Neuronal stem cell (in vitro differentiated cells): ENCODE measurements at places on chromosomes 3 and 15.
A peak's percentile ranks its signal among the peaks of the same experiment; 100 is the strongest.

- DNase-seq = no peak
Measured at GRCh38 chr3:42345811-42346210, 64.6 kb downstream of the LYZL4 start.

DNA sequence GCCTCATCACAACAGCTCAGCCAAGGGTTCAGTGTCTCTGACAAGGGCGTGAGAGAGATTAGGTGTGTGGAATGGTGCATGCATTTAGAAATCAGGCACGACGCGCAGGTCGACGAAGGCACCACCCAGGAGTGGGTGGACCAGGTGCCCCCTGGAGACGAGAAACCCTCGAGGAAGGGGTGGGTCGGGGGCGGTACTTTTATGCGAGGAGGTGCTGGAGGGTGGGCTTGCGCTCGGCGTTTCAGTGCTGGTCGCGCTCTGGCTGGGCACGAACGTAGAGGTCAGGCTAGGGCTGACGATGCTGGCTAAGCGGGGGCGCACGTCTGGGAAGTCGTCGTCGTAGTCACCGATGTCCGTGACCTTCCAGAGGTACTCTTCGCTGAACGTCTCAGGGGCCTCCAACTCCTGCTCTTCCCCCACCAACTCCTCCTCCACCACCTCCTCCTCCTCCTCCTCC lies 393 bp downstream of the ERICH6 start:
- DNase-seq = peak; percentile 18

- DNase-seq = no peak
Measured at GRCh38 chr3:189267981-189268613, 96.3 kb downstream of the TPRG1 start.

DNA sequence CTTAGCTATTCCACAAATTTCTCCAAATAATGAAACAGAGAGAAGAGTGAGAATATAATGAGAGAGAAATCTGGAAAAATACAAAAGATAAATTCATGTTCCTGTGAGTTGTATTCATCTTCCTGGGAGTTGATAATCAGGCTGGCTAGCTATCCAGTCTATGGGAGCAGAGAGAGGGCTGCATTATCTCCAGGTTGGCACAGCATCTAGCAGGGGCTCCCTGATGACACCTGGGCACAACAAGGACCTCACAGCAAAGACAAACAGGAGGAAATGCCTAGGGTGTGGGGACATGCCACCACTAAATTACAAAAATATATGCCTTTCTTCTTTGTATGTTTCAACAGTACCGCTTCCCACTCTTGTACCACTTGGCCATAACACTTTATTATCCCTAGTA lies 1.9 kb downstream of the EHD4 start:
- DNase-seq = no peak

- no peak for DNase-seq
Measured at GRCh38 chr3:73521734-73522336, 102.9 kb downstream of the PDZRN3 start.

- DNase-seq = no peak
Measured at GRCh38 chr15:87365186-87365585, 891.4 kb downstream of the NTRK3 start.

DNA sequence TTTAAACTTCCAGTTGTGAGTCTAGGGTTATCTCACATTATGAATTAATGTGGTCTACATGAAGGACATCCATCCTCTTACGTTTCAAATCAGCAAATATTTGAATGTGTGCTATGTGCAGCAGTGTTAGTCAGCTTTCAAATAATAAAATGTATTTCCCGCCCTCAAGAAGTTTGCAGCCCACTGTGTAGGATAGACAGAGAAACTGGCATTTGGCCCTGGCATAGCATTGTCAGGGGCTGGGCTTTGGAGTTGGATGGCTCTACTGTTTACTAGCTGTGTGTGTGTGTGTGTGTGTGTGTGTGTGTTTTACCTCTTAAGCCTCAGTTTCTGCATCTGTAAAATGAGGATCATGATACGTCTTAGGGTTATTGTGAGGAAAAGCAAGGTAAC lies 400.5 kb upstream of the C2CD4B start:
- no peak for DNase-seq

DNA sequence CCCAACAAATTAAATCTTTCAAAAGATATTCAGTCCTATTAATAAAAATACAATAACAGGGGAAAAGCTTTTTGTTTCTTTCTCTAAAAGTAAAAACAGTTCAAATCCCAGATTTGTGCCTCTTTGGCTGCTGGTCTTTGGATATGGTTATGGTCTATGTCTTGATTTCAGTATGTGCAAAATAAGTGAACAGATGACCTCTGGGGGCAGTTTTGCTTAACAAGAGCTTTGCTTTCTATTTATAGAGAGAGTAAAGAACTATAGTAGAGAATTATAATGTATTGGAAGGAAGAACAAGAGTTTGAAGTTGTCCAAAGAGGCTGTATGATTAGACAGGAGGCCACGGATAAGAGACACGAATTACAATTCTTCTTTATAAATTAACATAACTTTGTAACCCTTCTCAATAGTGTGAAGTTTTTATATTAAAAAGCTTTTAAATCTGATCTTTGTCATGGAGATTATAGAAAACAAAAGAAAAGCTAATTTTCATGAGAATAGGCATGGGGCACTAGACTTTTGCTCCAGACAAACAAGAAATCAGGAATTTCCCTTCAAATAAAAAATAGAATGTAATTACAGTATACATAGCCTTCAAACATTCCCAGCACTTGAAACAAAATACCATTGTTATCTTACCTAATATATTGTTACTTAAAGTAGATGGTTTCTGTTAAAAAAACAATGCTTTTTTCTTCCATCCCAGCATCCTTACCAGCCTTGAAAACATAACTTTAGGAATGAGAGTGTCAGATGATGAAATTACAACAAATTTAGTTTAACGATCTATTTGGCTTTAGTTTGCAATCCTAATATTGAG lies 432.7 kb upstream of the ARHGEF26 start:
- DNase-seq = no peak

- no peak for DNase-seq
Measured at GRCh38 chr3:138401834-138402233, 32.6 kb upstream of the ESYT3 start.

DNA sequence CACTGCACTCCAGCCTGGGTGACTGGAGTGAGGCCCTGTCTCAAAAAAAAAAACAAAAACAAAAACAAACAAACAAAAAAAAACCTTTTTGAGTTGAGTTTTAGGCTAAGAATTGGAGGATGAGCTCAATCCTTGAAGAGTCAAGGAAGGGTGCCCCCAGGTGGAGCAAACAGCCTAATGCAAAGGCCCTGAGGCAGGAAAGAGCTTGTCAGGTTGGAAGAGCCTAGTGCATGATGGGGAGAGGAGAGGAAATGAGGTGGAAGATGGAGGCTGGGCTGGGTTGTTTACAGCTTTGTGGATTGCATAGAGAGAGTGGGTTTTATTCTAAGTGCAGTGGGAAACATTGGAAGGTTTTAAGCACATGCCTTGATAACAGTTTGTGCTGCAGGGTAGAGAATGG lies 2.1 kb upstream of the SNX22 start:
- no peak for DNase-seq

DNA sequence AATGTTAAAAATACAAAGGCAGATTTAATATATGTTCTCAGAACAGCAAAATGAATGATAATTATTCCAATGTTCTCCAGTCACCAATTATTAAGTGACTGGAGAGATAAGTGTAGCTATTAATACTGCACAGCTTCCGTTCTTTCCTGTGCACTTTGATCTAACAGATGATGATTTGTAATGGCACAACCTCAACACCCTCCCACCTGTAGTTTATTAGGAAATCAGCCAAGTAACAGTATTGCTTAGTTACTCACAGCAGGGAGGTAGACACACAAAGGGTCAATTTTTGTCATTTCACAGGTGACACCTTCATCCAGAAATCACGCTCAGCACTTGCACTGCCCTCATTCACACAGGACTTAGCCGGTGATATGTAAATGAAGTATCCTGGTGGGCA lies 688.1 kb downstream of the EPHA3 start:
- no peak for DNase-seq

DNA sequence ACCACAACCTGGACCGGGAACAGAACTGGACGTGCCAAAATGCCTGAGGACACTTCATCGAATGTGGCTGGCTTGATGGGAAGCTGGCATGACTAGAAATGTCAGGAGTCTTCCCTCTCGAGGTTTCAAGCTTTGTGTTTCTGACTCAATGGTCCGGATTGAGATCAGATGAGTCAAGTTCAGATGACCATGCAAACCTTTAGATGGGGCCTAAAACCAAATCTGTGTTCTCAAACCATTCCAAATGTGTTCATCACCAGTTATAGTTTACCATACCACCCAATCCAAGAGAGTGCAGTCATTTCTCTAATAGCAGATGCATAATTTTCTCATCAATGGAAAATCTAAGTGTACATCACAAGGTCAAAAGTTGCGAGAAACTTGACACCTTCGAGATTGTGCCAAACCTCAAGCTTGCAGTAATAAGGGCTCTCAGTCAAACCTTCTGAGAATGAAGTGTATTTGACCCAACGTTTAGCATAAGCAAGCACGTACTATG lies 369.1 kb downstream of the RORA start:
- no peak for DNase-seq

DNA sequence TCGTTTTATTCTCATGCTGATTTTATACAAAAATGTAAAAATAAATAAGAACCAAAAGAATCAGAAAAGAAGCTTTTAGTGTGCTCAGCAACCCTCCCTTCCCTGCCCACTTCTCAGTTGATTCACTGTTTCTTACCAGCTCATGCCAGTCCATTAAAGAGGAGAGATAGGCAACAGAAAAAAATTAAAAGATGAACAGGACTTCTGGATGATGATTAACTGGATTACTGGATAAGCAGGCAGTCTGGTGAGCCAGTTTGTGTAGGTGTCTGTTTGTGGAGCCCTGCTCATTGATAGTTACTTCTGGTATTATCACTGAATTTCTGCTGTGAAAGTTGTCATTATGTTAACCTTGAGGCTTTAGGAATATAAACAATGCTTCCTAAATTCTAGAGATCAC lies 15.1 kb upstream of the GPR171 start:
- no peak for DNase-seq

DNA sequence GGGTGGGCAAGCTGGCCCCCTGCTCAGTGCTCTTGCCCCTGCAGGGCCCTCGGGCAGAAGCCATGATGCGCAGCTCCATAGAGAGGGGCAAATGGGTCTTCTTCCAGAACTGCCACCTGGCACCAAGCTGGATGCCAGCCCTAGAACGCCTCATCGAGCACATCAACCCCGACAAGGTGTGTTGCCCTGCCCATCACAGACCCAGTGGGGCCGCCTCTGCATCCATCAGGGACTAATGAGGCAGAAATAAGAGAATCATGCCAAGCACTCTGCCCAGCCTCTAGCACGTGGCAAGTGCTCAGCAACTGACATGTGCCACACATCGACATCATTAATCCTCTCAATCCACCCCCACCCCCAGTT lies 49.4 kb downstream of the SEMA3G start:
- no peak for DNase-seq

DNA sequence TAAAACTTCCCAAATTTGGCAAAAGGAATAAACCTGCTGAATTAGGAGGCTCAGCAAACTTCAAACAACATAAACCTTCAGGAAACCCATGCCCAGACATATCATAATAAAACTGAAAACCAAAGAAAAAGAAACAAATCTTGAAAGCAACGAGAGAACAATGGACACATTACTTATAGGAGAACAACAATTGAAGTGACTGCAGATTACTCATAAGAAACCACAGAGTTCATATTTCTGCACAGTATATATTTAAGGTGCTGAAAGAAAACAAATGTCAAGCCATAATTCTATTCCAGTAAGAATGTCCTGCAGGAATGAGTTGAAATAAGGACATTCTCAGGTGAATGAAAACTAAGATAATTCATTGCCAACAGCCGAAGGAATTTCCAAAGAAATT lies 80.8 kb upstream of the PROK2 start:
- no peak for DNase-seq

DNA sequence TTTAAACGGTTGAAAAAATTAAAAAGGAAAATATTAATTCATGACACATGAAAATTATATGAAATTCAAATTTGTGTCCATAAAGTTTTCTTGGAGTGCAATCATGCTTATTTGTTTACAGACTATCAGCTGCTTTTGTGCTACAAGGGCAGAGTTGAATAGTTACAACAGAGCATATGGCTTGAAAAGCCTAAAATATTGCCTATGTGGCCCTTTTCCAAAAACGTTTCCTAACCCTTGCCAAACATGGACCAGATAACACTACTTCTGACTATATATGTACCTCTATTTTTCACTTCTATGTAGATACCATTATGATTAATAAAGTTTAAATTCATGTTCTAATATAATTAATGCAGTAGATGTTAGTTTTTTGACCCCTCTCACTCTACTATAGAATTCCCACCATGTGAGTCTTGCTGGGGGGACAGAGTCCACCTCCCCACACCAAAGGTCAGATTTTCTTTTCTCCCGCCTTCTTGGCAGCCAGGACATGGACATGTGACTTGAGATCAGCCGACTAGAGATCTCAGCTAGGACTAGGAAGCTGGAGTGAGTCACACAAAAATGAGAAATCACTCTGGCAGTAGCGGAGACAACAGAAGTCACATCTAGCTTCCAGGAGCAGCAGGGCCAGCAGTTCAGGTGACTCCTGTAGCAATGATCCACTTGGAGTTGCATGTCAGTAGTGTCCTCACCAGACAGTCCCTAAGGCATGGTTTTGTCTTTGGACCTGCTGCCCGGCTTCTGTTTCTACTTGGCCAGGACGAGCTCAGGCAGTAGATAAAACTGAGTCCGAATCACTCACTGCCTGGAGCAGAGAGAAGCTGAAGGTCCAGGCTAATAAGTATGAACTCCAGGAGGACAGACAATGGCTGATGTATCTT lies 22.4 kb downstream of the CIAO2A start:
- DNase-seq = no peak
